ENCODE measurements at places on chromosomes 3 and 15. TPM values are rescaled to one million over a fixed set of nuclear protein-coding genes. Genes with fewer than 3 reads are reported as not detected.

The PRSS50 gene
- not detected for total RNA-seq

The LHFPL4 gene
- not detected for total RNA-seq

The GOLGA8T gene
- total RNA-seq: 0.17 TPM

The CNTN3 gene
- 7.0 TPM for total RNA-seq

The MBNL1 gene
- 346 TPM for total RNA-seq

The UBE2E1 gene
- 67.3 TPM for total RNA-seq

The RBPMS2 gene
- total RNA-seq: 0.07 TPM

The C2CD4B gene
- 0.89 TPM for total RNA-seq

The SHC4 gene
- total RNA-seq: 3.9 TPM

The ROPN1 gene
- not detected for total RNA-seq

The DUOXA2 gene
- total RNA-seq: not detected

The CD200 gene
- total RNA-seq: 12.8 TPM

The TICRR gene
- total RNA-seq: 1.7 TPM

The CACNA2D2 gene
- 0.07 TPM for total RNA-seq

The GJD2 gene
- not detected for total RNA-seq

The FRMD5 gene
- total RNA-seq: 10.0 TPM

The SLC30A4 gene
- 17.2 TPM for total RNA-seq

Measured in smooth muscle cell of the pulmonary artery (primary cell).